Activated T-cell treated with anti-CD3 and anti-CD28 coated beads, Interleukin-2, amount 50 U/mL, for 72 hours (primary cell): ENCODE measurements at places on chromosomes 6 and 20.

GRCh38 chr6:99232056-99232455 is 117.4 kb downstream of the FAXC start:
- no peak for DNase-seq
- H3K27ac ChIP-seq, result no peak overlapping the region
- H3K36me3 ChIP-seq, result no peaks in the 10 kb centered on the region
- H3K4me3 ChIP-seq, result no peak overlapping the region
- peaks cover 41% of the 10 kb centered on the region for H3K27me3 ChIP-seq
- no peaks in the 10 kb centered on the region for H3K4me1 ChIP-seq

- H3K27me3 ChIP-seq, result no peaks in the 10 kb centered on the region
- H3K36me3 ChIP-seq, result peaks cover 7% of the 10 kb centered on the region
- H3K27ac ChIP-seq, result no peak overlapping the region
- no peak for DNase-seq
- H3K4me3 ChIP-seq, result no peak overlapping the region
- no peaks in the 10 kb centered on the region for H3K4me1 ChIP-seq
These were observed 159.7 kb downstream of the THBS2 start for GRCh38 chr6:169093770-169094551.

- H3K36me3 ChIP-seq, result no peaks in the 10 kb centered on the region
- H3K27ac ChIP-seq, result no peak overlapping the region
- no peak for DNase-seq
- no peaks in the 10 kb centered on the region for H3K4me1 ChIP-seq
- no peaks in the 10 kb centered on the region for H3K27me3 ChIP-seq
These were observed 140.3 kb upstream of the LAMP5 start for GRCh38 chr20:9374072-9374471.

DNA sequence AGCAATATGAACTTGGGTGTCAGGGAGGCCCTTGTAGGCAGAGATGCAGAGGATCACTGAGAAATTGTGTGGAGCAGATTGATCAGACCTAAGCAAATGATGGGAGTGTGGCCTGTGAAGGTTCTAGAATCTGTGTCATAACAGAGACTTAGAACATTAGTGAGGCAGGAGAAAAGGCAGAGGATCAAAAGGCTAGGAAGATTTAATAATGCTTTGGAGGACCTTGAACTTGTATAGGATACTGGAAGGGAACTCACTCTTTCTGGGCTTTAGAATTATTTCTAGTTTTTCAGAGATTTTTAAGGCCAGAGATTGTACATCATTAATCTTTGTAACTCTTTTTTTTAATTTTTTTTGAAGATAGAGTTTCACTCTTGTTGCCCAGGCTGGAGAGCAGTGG is at the start of gene TSBP1:
TSS of gene TSBP1 (minus strand) at position 101 of the 400 bp plus-strand sequence. CDS start 197 bp downstream, outside the sequence.
- H3K27ac ChIP-seq, result peak within 1 kb of the TSS; percentile 77
- no peak within 1 kb of the TSS for H3K4me3 ChIP-seq
- peaks cover 7% of the 10 kb centered on the region for H3K4me1 ChIP-seq
- no peak for DNase-seq
- peaks cover 30% of the 10 kb centered on the region for H3K27me3 ChIP-seq

DNA sequence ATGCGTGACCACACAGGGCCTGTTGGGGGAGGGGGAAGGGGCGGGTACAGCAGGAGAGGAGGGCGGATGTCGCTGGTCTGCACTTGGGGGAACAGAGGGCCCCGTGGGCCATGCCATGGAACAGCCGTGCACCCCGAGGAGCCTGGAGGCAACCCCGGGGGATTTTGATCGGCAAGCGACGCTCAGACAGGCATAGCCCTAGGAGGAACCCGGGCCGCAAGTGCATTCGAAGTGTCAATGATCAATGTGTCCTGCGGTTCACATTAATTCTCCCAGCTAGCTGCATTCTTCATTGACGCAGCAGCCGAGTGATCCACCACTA is 772.8 kb upstream of the DEFB115 start:
- H3K4me1 ChIP-seq, result no peaks in the 10 kb centered on the region
- H3K27me3 ChIP-seq, result no peaks in the 10 kb centered on the region
- H3K27ac ChIP-seq, result no peak overlapping the region
- H3K36me3 ChIP-seq, result peaks cover 11% of the 10 kb centered on the region

GRCh38 chr6:104955491-104955890 is 1.4 kb upstream of the LIN28B start:
- H3K27me3 ChIP-seq, result peaks cover 87% of the 10 kb centered on the region
- no peak overlapping the region for H3K4me3 ChIP-seq
- DNase-seq, result no peak
- H3K36me3 ChIP-seq, result peaks cover 5% of the 10 kb centered on the region
- no peak overlapping the region for H3K27ac ChIP-seq
